NCI-H524 treated with DMSO at 0.1 percent for 48 hours (cell line): ENCODE measurements at places on chromosomes 5 and 9.

DNA sequence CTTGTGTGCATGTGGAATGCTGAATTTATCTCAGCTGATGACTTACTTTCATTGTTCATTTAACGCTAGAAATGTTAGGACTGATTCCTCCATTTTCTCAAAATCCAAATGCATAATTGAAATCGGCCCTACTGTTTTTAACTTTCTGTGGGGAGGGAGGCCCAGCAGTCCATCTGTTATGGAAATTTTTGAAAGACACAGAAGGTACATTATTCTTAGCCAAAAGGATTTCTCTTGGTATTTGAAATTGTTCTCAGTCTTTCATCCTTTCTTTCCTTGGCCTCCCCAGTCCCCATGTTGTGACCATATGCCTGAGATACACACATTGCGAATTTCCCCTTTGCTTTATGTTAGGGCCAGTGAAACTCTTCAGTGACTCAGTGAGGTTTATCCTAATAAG lies 549.9 kb downstream of the IRX1 start:
- DNase-seq, result no peak

DNA sequence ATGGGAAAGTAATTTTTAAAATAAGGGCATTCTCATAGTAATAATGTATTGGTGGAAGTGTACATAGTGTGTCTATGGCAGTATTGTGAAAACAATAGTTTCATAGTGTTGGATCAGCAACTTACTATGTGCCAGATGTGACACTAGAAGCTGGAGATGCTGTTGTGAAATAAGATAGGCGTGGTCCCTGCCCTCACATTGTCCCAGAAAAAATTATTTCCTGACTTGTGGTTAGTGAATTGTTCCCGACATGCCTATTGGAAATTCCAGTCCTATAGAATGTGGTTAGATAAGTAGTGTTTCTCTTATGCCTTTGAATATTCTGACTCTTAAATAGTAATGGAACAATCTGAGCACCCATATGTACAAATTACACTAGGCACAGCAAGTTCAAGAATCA lies 55.3 kb upstream of the MTAP start:
- DNase-seq, result no peak

DNA sequence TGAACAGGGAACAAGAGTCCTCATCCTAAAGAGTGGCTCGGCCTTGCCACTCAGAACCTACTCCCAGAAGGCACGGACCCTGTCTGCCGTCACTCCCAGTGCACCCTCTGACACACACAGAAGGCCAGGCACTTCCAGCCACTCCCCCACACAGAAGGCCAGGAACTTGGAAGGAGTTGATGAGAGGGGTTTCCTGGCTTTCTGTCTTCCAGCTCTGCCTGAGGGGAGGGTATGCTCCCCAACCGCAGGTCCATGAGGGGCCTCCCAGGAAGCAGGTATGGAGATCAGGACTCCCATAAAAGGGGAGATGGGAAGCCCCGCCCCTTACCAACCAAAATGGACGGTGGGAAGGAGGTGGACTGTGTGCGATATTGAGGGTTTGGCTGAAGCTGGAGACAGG lies 247.6 kb upstream of the IRX4 start:
- no peak for DNase-seq

DNA sequence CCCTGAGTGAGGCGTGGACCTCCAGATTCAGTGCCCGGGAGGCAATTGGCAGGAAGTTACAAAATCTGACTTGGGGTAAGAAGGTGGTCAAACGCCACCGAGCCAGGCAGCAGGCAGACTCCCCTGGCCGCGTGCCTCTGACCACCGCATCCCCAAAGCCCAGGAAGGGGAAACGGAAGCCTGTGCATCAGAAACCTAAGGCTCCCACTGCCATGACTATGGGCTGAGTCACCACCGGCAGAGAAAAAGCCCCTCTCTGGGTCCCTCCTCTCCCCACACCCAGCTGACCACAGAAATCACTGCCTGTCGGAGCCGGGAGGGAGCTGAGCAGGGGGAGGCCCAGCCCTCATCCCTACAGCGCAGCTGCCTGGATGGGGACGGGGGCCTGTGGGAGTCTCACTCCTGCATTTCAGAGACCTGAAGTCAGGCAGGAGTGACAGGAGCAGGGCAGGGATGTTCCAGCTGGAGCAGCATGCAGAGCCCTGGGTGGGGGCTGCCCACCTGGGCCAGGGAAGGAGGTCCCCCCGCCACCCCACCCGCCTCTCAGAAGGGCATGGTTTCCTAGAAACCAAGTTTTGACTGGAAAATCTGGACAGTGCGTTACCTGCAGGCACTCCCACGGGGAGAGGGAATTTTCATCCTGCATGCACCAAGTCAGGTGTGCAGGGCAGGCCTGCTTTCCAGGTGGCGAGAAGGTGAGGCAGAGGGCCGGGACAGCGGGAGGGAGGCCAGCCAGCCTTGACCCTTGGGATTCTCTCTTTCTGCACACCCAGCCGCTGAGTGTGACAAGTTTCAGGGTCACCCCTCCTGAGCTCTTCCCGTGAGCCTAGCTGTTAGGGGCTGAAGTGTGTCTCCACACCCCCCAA lies 68.2 kb downstream of the LRSAM1 start:
- no peak for DNase-seq

GRCh38 chr5:170576602-170577535 lies 73.0 kb downstream of the KCNIP1 start:
- DNase-seq, result no peak
